ENCODE measurements at places on chromosomes 7 and 10. TPM values are rescaled to one million over a fixed set of nuclear protein-coding genes. Genes with fewer than 3 reads are reported as not detected.

- no peaks in the 10 kb centered on the region for H3K27me3 ChIP-seq
- no peaks in the 10 kb centered on the region for H3K36me3 ChIP-seq
- H3K4me1 ChIP-seq, result no peaks in the 10 kb centered on the region
- no peak for DNase-seq
- H3K27ac ChIP-seq, result no peak overlapping the region
- no peak overlapping the region for H3K4me3 ChIP-seq
Measured at GRCh38 chr7:99837649-99838361, 10.0 kb downstream of the CYP3A43 start.

RADIL gene
- 31.3 TPM for total RNA-seq

DNA sequence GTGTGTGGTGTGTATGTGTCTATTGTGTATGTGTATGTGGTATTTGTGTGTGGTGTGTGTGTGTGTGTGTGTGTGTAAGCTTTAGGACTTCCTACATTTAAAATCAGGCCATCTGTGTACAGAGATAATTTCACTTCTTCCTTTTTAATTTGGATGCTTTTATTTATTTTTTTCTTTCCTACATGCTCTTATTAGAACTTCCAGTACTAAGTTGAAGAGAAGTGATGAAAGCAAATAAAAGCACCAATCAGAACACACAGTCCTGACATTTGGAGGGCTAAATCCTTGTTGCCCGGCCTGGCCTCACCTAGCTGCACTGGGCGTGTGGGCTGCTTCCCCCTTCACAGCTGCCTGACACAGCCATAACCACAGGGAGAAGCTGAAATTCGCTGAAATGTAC lies 3.8 kb upstream of the MRC1 start:
- H3K4me3 ChIP-seq, result no peak overlapping the region
- H3K36me3 ChIP-seq, result no peaks in the 10 kb centered on the region
- H3K27me3 ChIP-seq, result no peaks in the 10 kb centered on the region
- H3K27ac ChIP-seq, result no peak overlapping the region

DNA sequence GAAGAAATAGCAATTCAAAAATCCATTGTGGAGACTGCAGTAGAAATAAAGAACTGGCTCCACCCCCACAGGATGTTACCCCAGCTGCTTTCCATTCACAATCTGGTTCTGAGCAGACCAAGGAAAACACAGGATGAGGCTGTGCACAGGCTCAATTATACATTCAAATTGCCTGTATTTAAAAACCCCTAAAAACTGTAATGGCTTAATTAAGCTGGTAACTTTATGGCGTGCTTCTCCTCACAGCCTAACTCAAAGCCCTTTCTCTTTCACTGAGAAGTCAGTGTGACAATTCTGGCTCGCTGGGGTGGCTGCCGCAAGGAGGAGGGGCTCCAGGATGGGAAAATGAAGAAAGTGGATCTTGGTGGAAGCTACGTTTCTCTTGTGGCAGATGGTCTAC lies 1191.1 kb downstream of the SORCS1 start:
- no peaks in the 10 kb centered on the region for H3K36me3 ChIP-seq
- peak overlapping the region; percentile 81 for H3K4me3 ChIP-seq
- H3K27ac ChIP-seq, result peak overlapping the region; percentile 99
- peaks cover 58% of the 10 kb centered on the region for H3K4me1 ChIP-seq

DNA sequence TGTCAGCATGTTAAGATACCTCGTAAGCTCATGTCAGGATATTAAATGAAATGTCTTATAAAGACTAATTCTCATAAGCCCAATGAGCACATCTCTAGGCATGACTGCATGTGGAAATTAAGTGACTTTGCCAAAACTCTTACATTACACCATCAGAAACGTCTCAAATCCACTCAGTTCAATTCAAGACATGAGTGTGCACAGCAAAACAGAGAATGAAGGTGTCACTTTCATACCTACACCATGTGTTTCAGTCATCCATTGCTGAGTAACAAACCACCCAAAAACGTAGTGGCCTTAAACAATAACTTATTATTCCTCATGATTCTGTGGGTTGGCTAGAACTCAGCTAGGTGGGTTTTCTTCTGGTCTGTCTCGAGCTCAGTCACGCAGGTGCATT lies 99.8 kb downstream of the ATE1 start:
- H3K36me3 ChIP-seq, result no peaks in the 10 kb centered on the region
- no peaks in the 10 kb centered on the region for H3K4me1 ChIP-seq
- no peaks in the 10 kb centered on the region for H3K27me3 ChIP-seq
- H3K4me3 ChIP-seq, result no peak overlapping the region
- H3K27ac ChIP-seq, result no peak overlapping the region

- no peaks in the 10 kb centered on the region for H3K36me3 ChIP-seq
- no peak overlapping the region for H3K4me3 ChIP-seq
- H3K4me1 ChIP-seq, result peaks cover 6% of the 10 kb centered on the region
- DNase-seq, result no peak
- H3K27me3 ChIP-seq, result peaks cover 3% of the 10 kb centered on the region
Measured at GRCh38 chr10:121369616-121370015, 228.6 kb downstream of the FGFR2 start.

DNA sequence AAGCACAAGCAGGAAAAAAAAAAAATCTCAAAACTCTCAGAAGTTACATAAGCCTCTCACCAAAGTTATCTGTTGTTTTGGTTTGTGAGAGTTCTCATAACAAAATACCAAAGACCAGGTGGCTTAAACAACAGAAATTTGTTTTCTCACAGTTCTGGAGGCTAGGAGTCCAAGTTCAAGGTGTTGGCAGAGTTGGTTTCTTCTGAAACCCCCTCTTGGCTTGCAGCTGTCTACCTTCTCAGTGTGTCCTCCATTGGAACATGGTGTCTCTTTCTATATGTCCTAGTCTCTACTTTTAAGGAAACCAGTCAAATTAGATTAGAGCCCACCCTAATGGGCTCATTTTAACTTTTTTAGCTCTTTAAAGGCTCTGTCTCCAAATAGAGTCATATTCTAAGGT lies 44.9 kb downstream of the TNKS2 start:
- H3K27ac ChIP-seq, result no peak overlapping the region
- no peak for DNase-seq
- no peaks in the 10 kb centered on the region for H3K27me3 ChIP-seq
- H3K4me1 ChIP-seq, result peaks cover 2% of the 10 kb centered on the region
- H3K4me3 ChIP-seq, result no peak overlapping the region

VWDE gene
- total RNA-seq, result 12.4 TPM

DNA sequence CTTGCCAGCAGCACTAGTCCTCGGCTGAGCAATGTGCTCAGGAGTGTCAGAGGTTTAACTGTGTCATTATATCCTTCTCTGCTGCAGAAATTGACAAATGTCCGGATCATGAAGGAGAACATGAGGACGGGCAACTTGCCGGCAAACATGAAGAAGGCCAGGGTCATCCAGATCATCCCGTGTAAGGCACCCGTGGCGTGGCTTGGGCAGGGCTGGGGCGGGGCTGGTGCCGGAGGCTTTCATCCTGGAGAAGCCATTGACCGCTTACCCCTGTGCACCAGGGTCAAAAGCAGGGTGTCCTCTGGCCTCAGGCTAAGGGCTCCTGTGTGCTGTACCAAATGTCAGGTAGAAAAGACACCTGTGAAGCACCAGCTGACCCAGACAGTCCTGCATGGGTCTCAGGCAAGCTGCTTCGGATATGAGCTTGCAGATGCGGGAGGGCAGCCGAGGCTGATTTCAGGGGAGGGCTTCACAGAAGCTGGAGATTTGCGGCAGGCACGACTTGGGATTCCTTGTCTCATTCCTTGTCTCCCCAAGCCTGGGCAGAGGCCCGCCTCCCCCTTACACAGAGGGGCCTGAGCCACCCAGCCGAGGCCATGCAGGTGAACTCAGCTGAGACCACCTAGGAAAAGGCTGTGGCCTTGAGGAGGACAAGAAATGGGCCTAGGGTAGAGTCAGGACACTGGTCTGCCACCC lies 55.4 kb downstream of the MKI67 start:
- H3K4me3 ChIP-seq, result no peak overlapping the region
- peaks cover 4% of the 10 kb centered on the region for H3K4me1 ChIP-seq
- DNase-seq, result peak; percentile 21
- H3K27ac ChIP-seq, result no peak overlapping the region
- H3K36me3 ChIP-seq, result no peaks in the 10 kb centered on the region
- peaks cover 3% of the 10 kb centered on the region for H3K27me3 ChIP-seq

DNA sequence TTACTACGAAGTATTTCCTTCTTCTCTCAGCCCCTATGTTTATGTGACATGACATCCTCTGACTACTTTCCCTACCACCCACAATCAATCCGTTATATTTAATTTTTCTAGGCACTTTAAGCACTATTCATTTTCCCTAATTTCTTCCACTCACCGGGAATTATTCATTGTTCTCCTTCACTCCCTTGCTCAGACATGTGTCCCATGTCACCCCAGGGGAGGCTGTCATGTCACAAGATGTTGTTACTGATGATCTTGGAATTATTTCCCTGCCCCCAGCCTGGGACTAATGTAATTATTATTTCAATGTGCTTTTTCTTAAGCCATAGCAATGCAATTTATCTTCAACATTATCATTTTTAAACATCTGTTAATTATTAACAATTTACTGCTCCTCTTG lies 317.2 kb downstream of the PHF14 start:
- DNase-seq, result peak; percentile 40
- H3K36me3 ChIP-seq, result no peaks in the 10 kb centered on the region
- H3K4me1 ChIP-seq, result peaks cover 8% of the 10 kb centered on the region
- no peaks in the 10 kb centered on the region for H3K27me3 ChIP-seq
- no peak overlapping the region for H3K27ac ChIP-seq

LRRD1 gene
- total RNA-seq, result 0.15 TPM

CNTNAP2 gene
- total RNA-seq, result 25.8 TPM

- H3K27me3 ChIP-seq, result no peaks in the 10 kb centered on the region
- H3K27ac ChIP-seq, result no peak overlapping the region
- peaks cover 20% of the 10 kb centered on the region for H3K4me1 ChIP-seq
- DNase-seq, result no peak
Measured at GRCh38 chr10:127319271-127319670, 122.9 kb upstream of the INSYN2A start.

PNLIPRP3 gene
- not detected for total RNA-seq

TM9SF3 gene
- 99.1 TPM for total RNA-seq

DNA sequence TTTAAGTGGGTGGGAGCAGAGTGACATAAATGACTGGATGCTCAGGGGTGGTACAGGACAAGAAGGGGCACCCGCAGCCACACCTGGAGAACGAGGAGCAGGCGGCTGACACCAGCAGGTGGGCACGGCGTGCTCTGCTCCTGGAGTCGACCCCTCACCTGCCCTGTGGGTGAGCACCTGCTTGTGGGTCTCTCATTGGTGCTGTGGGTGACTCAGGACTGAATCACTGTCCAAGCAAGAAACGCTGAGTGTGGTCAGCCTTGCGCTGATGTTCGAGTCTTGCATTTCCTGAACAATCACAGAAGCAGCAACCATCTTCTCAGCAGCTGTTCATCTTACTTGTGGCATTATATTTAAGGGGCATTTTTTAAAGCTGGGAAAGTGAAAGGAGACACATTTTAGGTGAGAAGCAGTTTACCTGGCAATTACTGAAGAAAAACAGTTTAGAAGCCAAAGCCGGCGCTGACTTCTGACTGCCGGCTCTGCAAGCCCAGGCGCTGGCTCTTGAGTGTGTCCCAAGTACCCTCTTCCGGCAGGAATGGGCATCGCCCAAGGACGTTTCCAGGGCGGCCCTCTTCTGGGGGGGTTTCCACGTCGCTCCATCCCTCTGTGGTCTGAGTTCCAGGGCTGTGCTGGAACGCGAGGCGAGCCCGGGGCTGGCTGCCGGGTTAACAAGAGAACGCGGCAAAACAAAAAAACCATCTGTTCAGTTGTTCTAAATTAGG lies 145.2 kb upstream of the PFKP start:
- H3K4me1 ChIP-seq, result peaks cover 25% of the 10 kb centered on the region
- H3K36me3 ChIP-seq, result peaks cover 5% of the 10 kb centered on the region
- no peak overlapping the region for H3K4me3 ChIP-seq
- H3K27me3 ChIP-seq, result peaks cover 2% of the 10 kb centered on the region

DNA sequence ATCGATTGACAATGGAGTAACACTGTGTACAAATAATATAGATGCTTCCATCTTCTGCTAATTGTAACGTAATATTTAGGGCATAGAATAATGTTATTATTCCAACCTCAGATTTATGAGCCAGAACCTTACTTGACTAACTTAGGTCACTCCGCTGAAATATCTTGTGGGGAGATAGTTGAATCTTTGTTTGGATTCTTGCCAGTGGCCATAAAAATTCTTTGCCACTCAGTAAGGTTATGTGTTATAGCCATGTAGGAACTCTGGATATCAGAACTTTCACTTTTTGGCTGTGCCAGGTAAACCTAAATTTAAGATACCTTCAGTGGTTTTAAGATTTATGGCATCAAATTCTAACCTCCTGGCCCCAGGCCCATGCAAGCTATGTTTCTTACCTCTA lies 197.6 kb downstream of the WDR11 start:
- DNase-seq, result no peak
- no peak overlapping the region for H3K4me3 ChIP-seq
- no peaks in the 10 kb centered on the region for H3K4me1 ChIP-seq

GRCh38 chr10:24096281-24096680 lies 112.7 kb upstream of the KIAA1217 start:
- H3K27ac ChIP-seq, result no peak overlapping the region
- H3K4me1 ChIP-seq, result no peaks in the 10 kb centered on the region
- no peak for DNase-seq
- peaks cover 3% of the 10 kb centered on the region for H3K27me3 ChIP-seq

GRCh38 chr7:94296881-94297280 lies 97.8 kb upstream of the COL1A2 start:
- H3K4me1 ChIP-seq, result peaks cover 10% of the 10 kb centered on the region
- H3K4me3 ChIP-seq, result no peak overlapping the region
- peaks cover under 1% of the 10 kb centered on the region for H3K27me3 ChIP-seq
- no peak for DNase-seq
- no peak overlapping the region for H3K27ac ChIP-seq
- H3K36me3 ChIP-seq, result no peaks in the 10 kb centered on the region

- H3K36me3 ChIP-seq, result peaks cover 9% of the 10 kb centered on the region
- no peak overlapping the region for H3K4me3 ChIP-seq
- H3K4me1 ChIP-seq, result peaks cover 19% of the 10 kb centered on the region
- no peak for DNase-seq
- H3K27ac ChIP-seq, result no peak overlapping the region
- H3K27me3 ChIP-seq, result peaks cover 1% of the 10 kb centered on the region
Measured at GRCh38 chr7:149016876-149017275, 11.4 kb downstream of the PDIA4 start.
